CD4-positive, alpha-beta T cell treated with Interleukin-6 at 100 ng/mL for 8 hours (primary cell): ENCODE measurements at places on chromosomes 1 and 21.

- no peak for DNase-seq
Measured at GRCh38 chr1:244628789-244629188, 24.1 kb upstream of the DESI2 start.

GRCh38 chr1:21913258-21913657 is 23.9 kb downstream of the HSPG2 start:
- no peak for DNase-seq

GRCh38 chr1:228691926-228692325 is 43.4 kb upstream of the RHOU start:
- peak; percentile 31 for DNase-seq

DNA sequence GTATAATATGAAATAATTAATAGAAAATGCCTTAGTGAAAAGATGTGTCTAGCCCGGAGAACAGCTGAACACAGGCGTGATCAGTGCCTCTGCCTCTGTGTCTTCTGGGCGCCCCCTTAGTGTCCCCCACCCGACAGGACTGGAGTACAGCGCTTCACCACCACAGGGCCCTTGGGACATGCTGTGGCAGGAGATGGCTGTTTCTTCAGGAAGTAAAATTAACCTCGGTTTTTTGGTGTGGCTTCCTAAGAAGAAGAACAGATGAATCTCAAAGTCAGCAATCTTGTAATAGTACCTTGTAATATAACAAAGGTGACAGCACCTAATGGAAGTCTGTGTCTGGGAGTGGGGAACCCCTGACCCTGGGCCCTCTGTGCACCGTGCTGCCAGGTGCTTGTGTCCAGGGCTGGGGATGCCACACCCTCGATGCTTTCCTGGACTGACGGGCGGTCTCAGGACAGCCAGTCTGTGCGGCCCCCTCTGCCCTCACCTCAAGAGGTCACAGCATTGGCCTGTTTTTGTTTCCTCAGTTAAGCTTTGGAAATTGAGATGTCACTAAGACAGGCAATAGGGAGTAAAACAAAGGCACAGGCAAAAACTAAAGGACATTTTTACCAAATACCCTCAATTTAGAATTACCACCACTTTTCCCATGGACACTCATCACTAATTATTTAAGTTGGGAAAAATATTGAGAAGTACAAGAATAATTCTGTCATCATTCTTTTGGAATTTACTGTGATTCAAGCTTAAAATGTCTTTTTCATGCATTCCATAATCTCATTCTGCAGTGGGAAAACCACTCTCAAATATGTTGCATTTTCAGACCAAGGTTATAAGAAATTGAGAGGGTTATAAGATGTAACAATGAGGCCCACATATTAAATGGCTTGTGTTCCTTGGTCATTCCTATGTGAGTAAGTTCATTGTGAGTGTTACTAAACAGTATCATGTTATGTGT is 79.3 kb downstream of the ADARB1 start:
- peak; percentile 8 for DNase-seq

DNA sequence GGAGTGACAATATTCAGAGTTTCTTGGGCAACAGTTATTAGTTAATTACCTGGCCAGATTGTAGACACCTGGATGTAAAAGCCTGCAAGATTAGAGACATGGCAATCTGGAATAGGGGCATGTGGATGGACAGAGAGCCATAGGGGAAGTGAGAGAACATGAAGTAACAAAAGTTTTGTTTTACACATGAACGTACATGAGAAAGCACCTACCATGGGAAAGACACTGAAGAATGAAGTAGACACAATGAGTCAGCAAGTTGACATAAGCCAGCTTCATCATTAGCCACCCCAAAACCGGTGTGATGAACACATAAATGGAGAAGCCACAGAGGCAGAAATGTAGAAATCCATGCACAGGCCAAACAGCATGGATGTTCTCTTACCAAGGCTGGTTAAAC is 462.1 kb upstream of the C1orf87 start:
- no peak for DNase-seq

- DNase-seq, result no peak
Measured at GRCh38 chr1:182670032-182670749, 14.2 kb downstream of the RGS8 start.

- no peak for DNase-seq
Measured at GRCh38 chr1:58162952-58163550, 383.5 kb downstream of the OMA1 start.
